Breast epithelium (tissue), 4 donors: ENCODE measurements at places on chromosomes 1 and 21.

GRCh38 chr1:202072211-202072765, 50.4 kb upstream of the GPR37L1 start:
- DNase-seq = no peak

GRCh38 chr1:201313086-201313485, 29.8 kb downstream of the PKP1 start:
- DNase-seq = no peak

GRCh38 chr1:119829625-119830024, 18.4 kb upstream of the REG4 start:
- no peak for DNase-seq

- no peak for DNase-seq
Measured at GRCh38 chr1:12315146-12315545, 85.3 kb downstream of the VPS13D start.

- no peak for DNase-seq
Measured at GRCh38 chr1:83905315-83905907, 93.5 kb downstream of the TTLL7 start.

- peak; percentile 66 for DNase-seq
Measured at GRCh38 chr1:24111996-24112779, at the start of gene MYOM3. Gene MYOM3 (minus strand): TSS chr1:24112135. CDS start chr1:24108636, 3,499 bp downstream.

DNA sequence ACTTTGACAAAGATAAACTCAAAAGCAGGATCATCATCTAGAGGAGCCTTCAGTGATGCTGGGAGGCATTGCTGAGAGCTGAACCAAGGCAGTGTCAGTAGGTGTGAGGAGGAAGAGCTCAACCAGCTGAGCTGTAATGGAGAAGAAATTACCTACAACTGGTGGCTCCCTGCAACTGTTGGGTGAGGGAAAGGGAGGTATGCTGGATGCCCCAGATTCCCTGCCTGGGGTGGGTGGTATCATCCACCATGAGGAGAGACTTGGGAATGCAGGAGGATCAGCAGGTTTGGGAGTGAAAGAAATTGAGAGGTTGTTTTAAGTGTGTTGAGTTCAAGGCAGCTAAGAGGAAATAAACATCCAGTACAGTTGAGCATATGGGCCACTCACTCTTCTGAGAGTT, 199.8 kb downstream of the DNM3 start:
- no peak for DNase-seq

DNA sequence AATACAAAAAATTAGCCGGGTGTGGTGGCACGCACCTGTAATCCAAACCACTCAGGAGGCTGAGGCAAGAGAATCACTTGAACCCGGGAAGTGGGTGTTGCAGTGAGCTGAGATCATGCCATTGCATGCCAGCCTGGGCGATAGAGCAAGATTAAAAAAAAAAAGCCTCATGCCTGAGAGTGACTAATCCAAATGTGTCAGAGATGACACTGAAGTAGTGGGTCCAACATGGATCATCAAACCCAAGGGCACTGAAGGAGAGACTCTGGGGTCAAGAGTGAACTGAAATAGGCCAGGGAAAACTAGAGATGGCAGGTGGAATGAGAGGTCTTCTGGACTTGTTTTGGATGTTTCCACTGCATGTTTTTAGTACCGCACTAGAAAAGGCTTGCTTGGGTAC, 10.2 kb upstream of the CACHD1 start:
- DNase-seq = no peak

DNA sequence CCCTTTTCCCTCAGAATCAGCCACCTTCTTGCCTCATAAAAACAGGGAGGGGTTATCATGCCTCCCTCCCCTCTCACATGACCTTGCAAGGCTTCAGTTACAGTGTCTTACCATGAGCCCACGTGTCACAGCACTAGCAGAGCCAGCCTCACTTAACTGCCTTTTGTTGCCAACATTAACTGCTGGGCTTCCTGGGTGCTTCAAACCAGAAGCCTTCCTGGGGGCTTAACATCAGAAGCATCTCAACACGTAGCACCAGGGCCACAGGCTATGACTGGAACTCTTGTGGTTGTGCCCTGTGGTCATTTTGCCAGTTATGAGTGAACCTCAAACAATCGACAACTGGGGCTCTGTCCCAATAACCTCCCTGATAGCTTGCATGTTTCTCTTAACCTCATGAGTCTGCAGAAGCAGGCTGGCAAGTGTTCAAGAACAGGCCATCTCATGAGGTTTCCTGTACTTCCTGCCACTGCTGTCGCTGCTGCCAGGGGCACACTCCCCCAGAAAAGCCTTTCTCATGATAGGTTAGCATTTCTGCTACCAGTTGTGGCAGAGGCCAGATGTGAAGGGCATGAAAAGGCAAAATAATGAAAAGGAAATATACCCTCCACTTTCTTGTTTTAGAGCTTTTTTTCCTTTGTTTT, 132.2 kb downstream of the GLUL start:
- no peak for DNase-seq

GRCh38 chr1:30572192-30572591, 151.2 kb downstream of the MATN1 start:
- no peak for DNase-seq

DNA sequence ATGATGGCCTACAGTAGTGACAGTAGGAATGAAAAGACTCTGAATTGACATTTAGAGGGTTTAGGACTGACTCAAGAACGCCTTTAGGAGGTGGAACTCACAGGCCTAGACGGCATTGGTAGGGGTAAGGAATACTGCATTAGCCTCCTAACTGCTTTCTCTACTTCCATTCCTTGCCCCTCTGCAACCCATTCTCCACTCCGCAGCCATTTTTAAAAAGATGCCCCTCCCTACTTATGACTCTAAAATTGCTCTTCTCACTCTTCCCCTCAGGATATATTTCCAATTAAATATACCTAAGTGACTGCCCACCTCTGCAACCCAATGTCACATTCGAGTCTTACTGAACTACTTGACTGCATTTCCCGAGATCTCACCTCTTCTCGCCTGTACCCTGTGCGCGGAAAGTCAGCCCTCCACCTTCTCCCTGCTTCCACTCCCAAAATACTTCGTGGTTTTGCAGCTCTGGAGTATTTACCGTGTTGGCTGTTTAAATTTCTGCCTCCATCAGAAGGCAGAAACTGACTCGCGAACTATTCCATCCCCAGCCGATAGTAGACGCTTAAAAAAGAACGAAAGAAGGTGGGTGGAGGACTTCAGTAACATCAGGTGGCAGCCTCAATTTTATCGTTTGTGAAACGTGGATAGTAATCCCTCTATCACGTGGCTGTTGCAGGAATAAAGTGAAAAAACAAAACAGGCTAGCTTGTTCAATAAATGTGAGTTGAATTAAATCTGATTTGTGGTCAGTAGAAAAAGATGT, 1.1 kb upstream of the YBX1 start:
- DNase-seq = no peak

GRCh38 chr1:114286179-114286578, 132.5 kb upstream of the SYT6 start:
- no peak for DNase-seq

- no peak for DNase-seq
Measured at GRCh38 chr1:157562515-157562914, 10.2 kb upstream of the FCRL5 start.

DNA sequence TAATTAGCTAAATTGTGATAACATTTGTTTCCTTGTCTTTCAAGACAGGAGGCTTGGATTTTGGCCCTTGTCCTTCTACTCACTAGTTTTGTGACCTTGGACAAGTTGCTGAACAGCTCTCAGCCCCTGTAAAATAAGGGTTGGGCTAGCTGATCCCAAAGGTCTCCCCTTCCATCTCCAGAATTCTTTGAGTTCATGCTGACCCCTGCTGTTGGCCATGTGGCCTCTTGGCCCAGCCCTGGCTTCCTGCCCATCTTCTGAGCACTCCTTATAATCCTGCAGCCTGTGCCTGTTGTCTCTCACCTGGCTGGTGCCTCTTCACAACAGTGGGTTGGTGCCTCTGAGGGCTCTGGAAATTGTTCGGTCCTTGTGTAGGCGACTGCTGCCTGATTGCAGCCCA, 10.1 kb downstream of the PTGFRN start:
- no peak for DNase-seq

- no peak for DNase-seq
Measured at GRCh38 chr1:245361065-245361464, 206.3 kb downstream of the KIF26B start.

- no peak for DNase-seq
Measured at GRCh38 chr1:212814537-212815334, 23.0 kb downstream of the TATDN3 start.

GRCh38 chr1:3908886-3909517, 8.9 kb upstream of the C1orf174 start:
- no peak for DNase-seq

DNA sequence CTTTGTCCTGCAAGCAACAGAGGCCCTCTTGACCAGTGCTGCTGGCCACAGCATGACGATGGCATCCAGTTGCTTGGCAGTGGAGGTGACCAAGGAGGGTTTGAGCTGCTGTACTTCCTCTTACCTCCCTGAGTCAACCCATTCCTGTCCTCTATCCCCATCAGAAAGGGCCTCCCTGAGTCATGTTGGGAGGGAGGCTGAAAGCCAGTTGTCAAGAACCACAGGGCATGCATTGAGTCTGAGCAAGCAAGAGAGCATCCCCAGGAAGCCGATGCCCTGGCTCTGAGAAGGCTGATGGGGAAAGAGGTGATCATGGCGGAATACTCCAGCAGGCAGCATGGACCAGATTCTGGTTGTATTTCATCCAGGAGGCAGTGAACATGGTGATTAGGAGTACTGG, 69.6 kb downstream of the LACTBL1 start:
- no peak for DNase-seq

- DNase-seq = no peak
Measured at GRCh38 chr1:112554411-112554810, 45.6 kb downstream of the WNT2B start.

DNA sequence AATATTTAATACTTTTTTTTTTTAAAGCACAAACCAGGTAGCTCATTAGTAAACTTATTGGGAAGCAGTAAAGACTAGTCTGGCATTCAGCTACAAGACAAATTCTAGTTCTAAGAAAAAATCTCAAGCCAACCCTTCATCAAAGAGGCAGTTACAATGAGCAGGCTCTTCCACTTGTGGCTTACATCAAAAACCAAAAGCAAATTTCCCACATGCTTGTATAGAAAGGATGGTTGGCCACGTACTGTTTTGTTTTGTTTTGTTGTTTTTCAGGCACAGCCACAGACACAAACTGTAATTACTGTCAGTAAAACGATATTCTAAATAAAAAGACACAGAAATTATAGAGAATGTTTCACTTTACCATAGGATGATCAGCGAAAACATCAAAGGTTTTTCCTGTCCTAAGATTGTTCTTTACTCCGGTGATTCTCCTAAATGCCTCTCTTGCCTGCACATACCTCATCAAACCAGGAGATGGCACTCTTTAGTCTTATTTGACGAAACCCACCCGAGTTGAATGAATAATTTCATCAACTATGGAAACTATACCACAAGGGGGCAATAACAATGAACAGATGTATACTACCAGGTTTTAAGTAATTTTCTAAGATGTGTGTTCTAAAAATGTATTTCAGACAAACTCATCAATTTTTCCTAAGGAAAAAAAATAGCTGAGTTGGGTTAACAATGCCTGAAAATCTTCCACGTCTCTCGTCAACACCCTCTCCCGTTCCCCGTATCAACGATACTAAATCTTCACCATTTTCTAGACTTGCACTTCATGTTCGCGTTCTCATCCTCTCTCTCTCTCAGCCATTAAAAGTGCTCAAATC, 26.9 kb downstream of the RPL5 start:
- no peak for DNase-seq

- DNase-seq = no peak
Measured at GRCh38 chr21:16976193-16976592, 536.6 kb upstream of the CXADR start.
